ENCODE measurements at places on chromosomes 13 and 19. TPM values are rescaled to one million over a fixed set of nuclear protein-coding genes. Genes with fewer than 3 reads are reported as not detected.

Gene KCNK6
- total RNA-seq, result 27.4 TPM

Gene SSBP4
- total RNA-seq, result 65.4 TPM

Gene ZNF600
- 2.2 TPM for total RNA-seq

Gene RPL21
- total RNA-seq, result 1,506 TPM

Gene EMC10
- 78.8 TPM for total RNA-seq

Gene PRODH2
- not detected for total RNA-seq

Gene ZNF625
- total RNA-seq, result 3.1 TPM

Gene VSTM2B
- not detected for total RNA-seq

Gene OSCAR
- 0.70 TPM for total RNA-seq

Gene KCNN1
- not detected for total RNA-seq

Gene KIR2DL3
- total RNA-seq, result not detected

Gene C19orf38
- 0.39 TPM for total RNA-seq

Gene RPS28
- 389 TPM for total RNA-seq

Gene ZNF823
- 3.0 TPM for total RNA-seq

Gene IGSF23
- not detected for total RNA-seq

Gene SLC46A3
- total RNA-seq, result 4.6 TPM

Gene PLK5
- not detected for total RNA-seq

Gene GEMIN7
- 29.5 TPM for total RNA-seq

Gene SLC8A2
- total RNA-seq, result not detected

Gene OR10H2
- total RNA-seq, result not detected

Gene HSD17B14
- total RNA-seq, result 1.2 TPM

Gene CATSPERD
- total RNA-seq, result not detected

Gene MEDAG
- not detected for total RNA-seq

Gene NKPD1
- 1.1 TPM for total RNA-seq

Gene CLC
- total RNA-seq, result not detected

Gene RNF126
- total RNA-seq, result 126 TPM

Gene LRG1
- not detected for total RNA-seq

Gene ZNF709
- 0.47 TPM for total RNA-seq

Gene CD33
- total RNA-seq, result not detected

Gene OR4F17
- total RNA-seq, result not detected

Gene CGB2
- total RNA-seq, result not detected

Gene RPS5
- 2,403 TPM for total RNA-seq

Gene MZF1
- total RNA-seq, result 9.8 TPM

Gene KRTDAP
- total RNA-seq, result 1.4 TPM

Gene RAP2A
- 19.5 TPM for total RNA-seq

Gene N4BP2L2
- total RNA-seq, result 29.4 TPM

Gene TTYH1
- total RNA-seq, result not detected

Gene ZNF468
- total RNA-seq, result 6.8 TPM

Gene TYROBP
- total RNA-seq, result not detected

Gene CEACAM20
- not detected for total RNA-seq

Gene ZBTB32
- not detected for total RNA-seq

Gene KIR3DL2
- not detected for total RNA-seq

Gene HS6ST3
- total RNA-seq, result not detected

All from hair follicular keratinocyte (primary cell).